ENCODE measurements at places on chromosomes 5 and 9. TPM values are rescaled to one million over a fixed set of nuclear protein-coding genes. Genes with fewer than 3 reads are reported as not detected.

DNA sequence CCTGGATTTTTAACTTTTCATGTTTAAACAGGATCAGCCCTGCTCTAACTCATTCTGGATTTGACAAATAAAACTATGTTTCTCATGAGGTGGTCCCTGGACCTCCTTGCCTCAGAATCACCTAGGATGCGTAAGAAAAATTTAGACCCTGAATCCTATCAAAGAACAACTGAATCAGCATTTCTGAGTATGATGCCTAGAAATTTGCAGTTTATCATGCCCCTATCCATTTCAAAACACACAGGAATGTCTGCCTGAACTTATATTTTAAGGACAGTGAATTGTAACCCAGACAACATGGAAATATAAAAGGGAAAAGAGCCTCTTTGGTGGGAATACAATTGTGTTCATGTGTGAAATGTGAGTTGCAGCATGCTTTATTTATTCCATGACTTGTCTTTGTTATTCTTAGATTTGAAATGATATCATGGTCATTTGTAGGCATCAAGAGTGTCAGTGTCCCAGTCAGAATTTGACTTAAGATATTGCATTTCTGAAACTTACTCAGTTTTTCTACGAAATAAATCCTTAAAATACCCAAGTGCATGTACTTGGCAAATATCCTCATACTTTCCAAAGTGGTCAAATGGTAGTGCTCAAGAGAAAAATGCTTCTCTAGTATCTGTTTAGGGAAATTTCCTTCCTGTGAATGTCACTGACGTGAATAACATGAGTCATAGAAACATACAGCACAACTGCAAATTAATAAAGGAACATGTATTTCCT, 144.3 kb downstream of the GIN1 start:
- peaks cover 3% of the 10 kb centered on the region for H3K36me3 ChIP-seq
- no peaks in the 10 kb centered on the region for H3K27me3 ChIP-seq
- peaks cover 9% of the 10 kb centered on the region for H3K4me1 ChIP-seq
- peak overlapping the region; percentile 55 for H3K27ac ChIP-seq
- H3K4me3 ChIP-seq, result no peak overlapping the region

RABEPK gene
- 30.7 TPM for total RNA-seq

LCN9 gene
- 4.8 TPM for total RNA-seq

ENTPD2 gene
- total RNA-seq, result 0.55 TPM

MGAT1 gene
- 120 TPM for total RNA-seq

TAF11L5 gene
- total RNA-seq, result not detected

DNA sequence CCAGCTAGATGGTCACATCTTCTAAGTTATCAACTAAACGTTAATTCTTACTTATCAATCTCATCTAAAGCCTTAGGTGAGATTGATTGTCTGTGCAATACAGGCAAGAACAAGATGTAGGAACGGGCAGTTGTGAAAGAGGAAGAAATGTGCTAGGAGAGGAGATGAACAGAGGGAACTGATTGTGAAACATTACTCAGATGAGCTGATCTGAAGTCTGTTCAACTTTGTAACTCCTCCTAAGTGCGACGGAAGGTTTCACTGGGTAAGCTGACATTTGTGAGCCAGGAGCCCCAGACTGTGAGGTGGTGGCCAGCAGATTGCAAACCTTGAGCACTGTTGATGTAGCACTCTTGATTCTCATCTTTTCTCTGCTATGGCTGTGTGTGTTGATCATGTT, 204.1 kb downstream of the CD180 start:
- no peak for DNase-seq
- H3K4me3 ChIP-seq, result no peak overlapping the region
- H3K4me1 ChIP-seq, result peaks cover 9% of the 10 kb centered on the region
- H3K36me3 ChIP-seq, result no peaks in the 10 kb centered on the region
- no peak overlapping the region for H3K27ac ChIP-seq

LRRC26 gene
- total RNA-seq, result not detected

- H3K4me1 ChIP-seq, result peaks cover 4% of the 10 kb centered on the region
- no peak overlapping the region for H3K27ac ChIP-seq
Measured at GRCh38 chr9:117485176-117485575, 70.3 kb upstream of the ASTN2 start.

- peaks cover 4% of the 10 kb centered on the region for H3K27me3 ChIP-seq
- no peak overlapping the region for H3K4me3 ChIP-seq
- no peaks in the 10 kb centered on the region for H3K36me3 ChIP-seq
- H3K27ac ChIP-seq, result no peak overlapping the region
Measured at GRCh38 chr5:91065496-91065895, 317.6 kb downstream of the ARRDC3 start.

GRCh38 chr9:113368982-113369854, 7.6 kb downstream of the HDHD3 start:
- H3K36me3 ChIP-seq, result no peaks in the 10 kb centered on the region
- H3K27ac ChIP-seq, result no peak overlapping the region
- DNase-seq, result no peak
- H3K27me3 ChIP-seq, result no peaks in the 10 kb centered on the region
- no peak overlapping the region for H3K4me3 ChIP-seq
- H3K4me1 ChIP-seq, result no peaks in the 10 kb centered on the region

GRCh38 chr5:123448743-123449142, 25.5 kb upstream of the CEP120 start:
- no peak overlapping the region for H3K4me3 ChIP-seq
- peaks cover 4% of the 10 kb centered on the region for H3K27me3 ChIP-seq
- no peak overlapping the region for H3K27ac ChIP-seq
- H3K36me3 ChIP-seq, result no peaks in the 10 kb centered on the region
- DNase-seq, result no peak

- no peak for DNase-seq
- H3K27me3 ChIP-seq, result no peaks in the 10 kb centered on the region
- H3K4me3 ChIP-seq, result no peak overlapping the region
- no peak overlapping the region for H3K27ac ChIP-seq
- H3K4me1 ChIP-seq, result no peaks in the 10 kb centered on the region
Measured at GRCh38 chr5:178455480-178455835, 134.7 kb downstream of the COL23A1 start.

CCDC183 gene
- total RNA-seq, result 0.84 TPM

DNA sequence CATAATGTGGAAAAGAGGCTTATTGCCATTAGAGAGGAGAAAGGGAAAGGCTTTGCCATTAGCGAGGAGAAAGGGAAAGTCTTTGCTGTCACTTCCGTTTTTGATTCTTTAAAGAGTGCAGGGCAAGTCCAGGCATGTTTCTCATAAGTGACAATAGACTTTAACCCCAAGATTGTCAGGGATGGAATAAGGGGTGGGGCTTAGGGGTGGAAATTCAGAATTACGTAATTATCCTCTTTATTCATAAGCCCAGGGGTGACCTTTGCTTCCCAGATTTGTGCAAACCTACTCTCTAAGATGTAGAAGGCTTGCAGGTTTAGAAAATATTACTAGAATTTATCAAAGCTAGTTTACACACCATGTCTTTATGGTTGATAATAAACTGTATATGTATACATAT, 2.3 kb upstream of the PLK2 start:
- peak overlapping the region; percentile 56 for H3K27ac ChIP-seq
- peak; percentile 35 for DNase-seq
- peaks cover 17% of the 10 kb centered on the region for H3K4me1 ChIP-seq

CER1 gene
- 2.8 TPM for total RNA-seq

All from astrocyte (in vitro differentiated cells and primary cell).